ENCODE measurements at places on chromosomes 16 and 17.

DNA sequence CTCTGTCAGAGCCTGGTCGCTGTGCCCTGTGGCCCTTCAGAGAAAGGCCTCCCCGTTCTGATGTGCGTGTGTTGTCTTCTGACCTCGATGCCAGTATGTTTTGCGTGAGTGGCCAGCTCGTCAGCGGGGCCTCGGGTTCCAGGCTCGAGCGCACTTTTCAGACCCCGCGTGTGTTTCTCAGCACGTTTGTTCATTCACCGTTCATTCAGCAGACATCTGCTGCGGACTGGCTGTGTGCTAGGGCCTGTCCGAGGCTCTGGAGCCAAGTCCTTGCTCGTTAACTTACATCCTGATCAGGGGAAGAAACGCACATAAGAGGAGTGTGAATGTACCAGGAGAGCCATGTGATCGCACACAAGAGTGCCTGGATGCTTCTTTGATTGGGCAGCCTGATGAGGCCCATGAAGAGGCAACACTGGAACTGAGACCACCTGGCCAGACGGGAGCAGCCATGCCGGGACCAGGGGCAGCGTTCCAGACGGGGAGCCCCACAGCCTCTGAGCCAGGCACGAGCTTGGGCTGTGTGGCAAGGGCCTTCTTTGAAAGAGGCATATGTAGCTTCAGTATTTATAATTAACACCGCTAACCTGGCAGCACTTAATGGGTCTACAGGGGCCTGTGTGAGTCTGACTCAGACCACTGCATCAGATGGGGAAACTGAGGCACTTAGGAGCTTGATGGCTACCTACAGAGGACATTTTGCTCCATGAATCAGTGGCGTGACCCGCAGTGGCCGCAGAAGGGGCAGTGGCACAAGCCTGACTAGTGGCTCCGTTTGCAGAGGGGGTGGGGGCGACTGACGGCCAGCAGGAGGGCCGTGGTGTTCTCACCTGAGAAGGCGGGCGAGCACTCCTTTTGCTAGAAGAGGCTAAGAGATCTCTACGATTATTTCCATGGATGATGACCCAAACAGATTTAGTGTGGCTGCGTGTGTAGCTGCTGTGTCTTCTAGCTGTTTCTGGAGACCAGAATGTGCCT lies 187.9 kb upstream of the CHMP6 start:
- no peak for DNase-seq

DNA sequence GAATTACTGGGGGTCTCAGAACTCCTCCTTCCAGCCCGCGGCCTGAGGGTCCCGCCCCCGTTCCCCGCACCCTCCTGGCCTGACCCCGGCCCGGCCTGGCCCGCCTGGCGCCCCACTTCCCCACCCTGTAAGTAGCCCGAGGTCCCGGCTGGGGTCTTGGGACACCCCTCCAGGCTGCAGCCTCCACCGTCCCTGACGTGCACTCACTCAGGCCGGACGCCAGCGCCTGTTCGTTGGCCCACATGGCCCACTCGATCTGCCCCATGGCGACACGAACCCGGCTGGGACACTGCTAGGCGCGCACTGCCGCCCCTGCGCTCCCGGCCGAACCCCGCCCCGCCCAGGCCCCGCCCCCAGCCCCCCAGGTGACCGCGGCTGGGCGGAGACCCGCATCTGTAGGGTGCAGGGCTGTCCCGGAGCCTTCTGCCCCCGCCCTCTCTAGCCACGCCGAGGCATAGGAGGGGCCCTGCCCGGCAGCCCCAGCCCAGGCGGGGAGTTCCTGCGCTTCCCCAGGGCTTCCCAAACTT lies at the start of gene CYBA:
TSS of gene CYBA (minus strand) at position 305 of the 527 bp plus-strand sequence. CDS start at position 265, 40 bp downstream.
- DNase-seq: peak; percentile 92

GRCh38 chr17:57756951-57757350 lies 11.9 kb upstream of the CCDC182 start:
- no peak for DNase-seq

DNA sequence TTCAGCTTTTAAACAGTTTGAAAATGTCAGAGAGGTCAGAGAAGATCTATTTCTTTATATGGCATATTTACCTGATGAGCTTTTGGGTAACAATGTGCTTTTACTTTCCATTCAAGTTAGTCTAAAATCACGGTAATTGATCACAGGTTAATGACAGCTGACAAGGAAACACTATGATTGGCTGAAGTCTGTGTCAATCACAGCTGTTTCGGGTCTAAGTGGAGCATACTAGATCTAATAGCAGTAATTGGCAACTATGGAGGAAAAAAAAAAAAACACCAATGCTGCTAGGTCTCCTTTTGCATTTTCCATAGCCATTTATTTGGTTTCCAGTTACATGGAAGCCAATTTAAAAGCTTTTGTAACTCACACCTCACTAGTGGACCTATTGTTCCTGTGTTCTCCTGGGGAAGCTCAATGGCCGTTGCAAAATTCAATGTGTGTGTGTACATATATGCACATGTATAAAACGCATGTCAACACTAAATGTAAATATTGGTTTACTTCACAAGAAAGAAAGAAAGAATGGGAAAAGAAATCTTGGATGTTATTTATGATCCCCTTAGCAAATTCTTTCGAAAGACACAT lies 568.3 kb upstream of the ZFHX3 start:
- no peak for DNase-seq

GRCh38 chr17:18851201-18851600 lies 6.7 kb upstream of the PRPSAP2 start:
- DNase-seq: no peak

- DNase-seq: peak; percentile 45
Observed at GRCh38 chr17:2724784-2725164, 13.2 kb upstream of the CLUH start.

DNA sequence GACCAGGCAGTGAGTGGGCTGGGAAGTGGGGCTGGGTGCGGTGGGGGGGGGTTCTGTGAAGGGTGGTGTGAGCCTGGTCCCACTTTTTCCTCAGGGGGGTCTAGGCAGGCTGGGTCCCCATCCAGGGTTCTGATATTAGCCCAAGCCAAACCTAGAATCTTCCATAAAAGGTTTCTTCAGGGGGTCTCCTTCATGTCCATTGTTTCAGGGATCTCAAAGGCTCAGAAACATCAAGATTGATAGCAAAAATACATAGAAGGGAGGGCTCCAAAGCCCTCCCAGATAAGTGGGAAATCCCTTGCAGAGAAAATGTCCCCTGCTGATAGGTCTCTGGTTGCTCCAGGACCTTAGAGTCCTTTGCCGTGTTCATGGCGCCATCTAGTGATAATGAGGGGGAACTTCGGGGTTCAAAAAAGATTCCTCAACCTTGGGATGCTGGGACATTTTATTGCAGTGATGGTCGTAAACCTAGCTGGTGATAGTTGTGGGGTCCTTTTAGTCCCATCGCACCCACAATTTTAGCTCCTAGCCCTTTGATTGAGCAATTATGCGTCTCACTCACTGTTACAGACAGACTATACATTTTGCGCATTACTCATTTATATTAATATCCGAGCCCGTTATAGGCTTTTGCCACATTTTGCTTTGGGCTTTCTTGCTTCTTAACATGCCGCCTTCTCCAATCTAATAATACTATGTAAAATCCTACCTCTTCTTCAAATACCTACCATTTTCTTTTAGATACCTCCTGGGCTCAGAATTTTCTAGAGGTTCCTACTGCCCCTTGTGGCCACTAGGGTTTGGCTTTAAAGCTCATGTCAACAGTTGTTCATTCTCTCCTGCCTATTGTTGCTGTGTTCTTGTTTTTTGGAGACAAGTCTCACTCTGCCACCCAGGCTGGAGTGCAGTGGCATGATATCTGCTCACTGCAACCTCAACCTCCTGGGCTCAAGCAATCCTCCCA lies 35.1 kb downstream of the IGF2BP1 start:
- peak; percentile 55 for DNase-seq

DNA sequence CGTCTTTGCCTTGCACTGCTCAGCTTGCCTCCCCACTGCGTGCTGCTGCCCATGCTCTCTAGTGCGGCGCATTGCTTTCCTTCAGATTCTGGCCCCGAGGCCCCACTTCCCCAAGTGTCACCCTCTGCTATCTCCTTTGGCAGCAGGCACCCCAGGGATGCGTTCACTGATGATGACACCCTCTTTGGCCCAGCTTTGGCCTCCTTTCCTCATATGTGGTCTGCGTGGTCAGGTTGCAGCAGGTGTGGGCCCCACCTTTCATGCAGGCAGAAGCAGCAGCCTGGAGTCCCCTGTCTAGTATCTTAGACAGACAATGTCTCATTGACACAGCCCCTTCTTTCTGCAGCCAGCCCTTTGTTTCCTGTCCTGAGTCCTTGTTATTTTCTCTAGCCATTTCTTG lies 4.8 kb upstream of the CCL3 start:
- no peak for DNase-seq

DNA sequence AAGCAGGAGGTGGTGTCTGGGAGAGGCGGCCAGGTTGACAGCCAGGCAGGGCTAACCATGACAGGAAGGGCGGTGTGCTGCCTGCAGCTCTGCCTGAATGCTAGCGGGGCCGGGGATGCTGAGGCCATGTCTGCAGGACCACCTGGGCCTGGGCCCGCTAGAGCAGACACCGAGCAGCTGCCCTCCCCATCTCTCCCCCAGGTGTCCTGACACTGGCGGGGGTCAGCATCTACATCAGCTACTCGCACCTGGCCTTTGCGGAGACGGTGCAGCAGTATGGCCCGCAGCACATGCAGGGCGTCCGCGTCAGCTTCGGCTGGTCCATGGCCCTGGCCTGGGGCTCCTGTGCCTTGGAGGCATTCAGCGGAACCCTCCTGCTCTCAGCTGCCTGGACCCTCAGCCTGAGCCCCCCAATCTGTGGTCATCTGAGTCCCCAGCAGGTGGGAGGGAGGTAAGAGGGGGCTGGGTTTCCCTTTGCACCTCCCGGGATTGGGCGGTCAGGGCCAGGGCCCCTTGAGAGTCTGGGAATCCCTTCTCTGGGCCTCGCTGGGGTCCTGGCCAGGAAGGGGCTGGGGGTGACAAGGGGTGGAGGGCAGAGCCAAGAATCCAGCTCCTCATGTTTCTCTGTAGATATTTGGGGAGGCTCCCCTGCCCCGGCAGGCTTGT lies 7.5 kb downstream of the TMEM235 start:
- no peak for DNase-seq

DNA sequence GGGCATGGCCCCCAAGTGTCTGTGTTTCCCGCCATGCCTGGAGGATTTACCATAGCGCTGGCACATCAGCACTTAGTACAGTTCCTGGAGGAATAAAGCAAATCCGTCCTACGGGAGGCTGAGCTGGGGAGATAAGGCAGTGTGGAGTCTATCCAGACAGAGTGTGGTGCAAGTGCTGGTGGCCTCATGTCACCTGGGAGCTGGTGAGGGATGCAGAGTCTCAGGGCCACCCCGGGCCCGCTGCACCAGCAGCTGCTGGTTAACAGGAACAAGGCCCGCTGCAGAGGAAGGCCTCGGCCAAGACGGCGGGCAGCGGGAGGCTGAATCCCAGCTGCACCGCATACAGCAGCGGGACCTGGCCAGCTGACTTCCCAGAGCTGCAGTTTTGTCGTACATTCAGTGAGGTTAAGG lies 57.3 kb upstream of the CDC42EP4 start:
- no peak for DNase-seq

- DNase-seq: no peak
Observed at GRCh38 chr16:88060524-88061219, 109.4 kb downstream of the BANP start.

DNA sequence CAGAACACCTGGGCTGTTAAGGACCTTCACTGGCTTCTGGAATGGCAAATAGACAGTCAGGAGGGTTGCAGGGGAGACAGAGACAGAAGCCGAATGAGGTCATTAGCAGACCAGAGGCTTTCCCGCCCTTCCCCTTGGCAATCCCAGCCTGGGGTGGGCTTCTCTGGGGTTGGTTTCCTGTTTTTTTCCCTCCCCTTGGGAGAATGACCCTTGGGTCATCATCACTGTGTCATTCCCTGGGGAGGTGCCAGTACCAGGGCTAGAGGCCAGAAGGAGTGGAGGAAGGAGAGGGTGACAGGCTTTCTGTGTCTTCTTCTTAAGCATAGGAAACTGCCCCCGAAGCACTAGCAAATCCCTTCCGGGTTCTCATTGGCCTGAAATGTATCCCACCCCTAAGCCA lies 42.9 kb upstream of the IL21R start:
- DNase-seq: no peak

- no peak for DNase-seq
Observed at GRCh38 chr17:57447357-57447989, 191.2 kb downstream of the MSI2 start.

DNA sequence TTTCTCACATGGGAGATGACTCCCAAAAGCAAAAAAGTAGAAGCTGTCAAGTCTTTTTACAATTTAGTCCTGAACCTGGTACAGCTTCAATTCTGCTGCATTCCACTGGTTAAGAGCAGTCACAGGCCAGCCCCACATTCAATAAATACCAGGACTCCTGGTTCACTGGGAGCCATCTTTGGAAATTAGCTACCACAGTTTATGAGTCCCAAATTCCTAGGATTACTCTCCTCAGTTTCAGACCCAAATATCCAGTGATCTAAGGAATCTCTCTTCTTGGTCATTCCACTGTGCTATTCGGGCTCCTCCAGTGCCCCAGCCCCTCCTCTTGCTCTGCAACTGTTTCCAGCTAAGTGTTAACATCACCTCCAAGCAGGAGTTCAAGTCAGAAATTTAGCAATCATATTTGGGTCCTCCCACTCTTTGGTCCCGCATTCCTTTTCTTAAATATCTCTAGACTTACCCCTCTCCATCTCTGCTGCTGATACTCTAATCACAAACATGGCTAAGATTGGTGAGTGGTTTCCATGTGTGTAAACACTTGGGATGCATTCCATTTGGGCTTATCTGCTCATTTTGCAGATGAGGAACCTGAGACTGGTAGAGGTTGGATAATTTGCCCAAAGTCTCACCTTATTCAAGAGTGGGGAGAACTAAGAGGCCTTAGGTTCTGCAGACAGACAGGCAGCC lies 9.6 kb upstream of the WIPF2 start:
- no peak for DNase-seq

DNA sequence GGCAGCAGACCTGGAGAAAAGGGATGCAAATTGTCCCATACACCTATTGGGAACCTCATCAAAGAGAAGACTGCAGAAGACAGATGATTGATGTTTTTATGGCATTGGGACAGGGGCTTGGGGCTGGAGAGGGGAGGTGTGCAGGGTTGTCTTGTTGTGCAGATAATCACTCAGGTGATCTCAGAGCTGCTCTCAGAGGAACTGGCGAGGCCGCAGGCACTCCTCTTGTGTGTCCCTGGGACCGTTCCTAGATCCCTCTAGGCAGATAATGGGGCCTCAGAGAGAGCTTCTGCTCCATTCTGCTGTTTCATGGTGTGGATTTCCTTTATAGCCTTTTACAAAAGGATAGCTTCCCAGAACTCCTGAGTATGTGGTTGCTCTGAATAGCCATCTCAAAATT lies 1.6 kb downstream of the RNF213 start:
- DNase-seq: no peak

GRCh38 chr17:59876107-59876506 lies 16.6 kb downstream of the TUBD1 start:
- no peak for DNase-seq

GRCh38 chr17:10033959-10034358 lies 128.9 kb upstream of the RCVRN start:
- DNase-seq: no peak

- no peak for DNase-seq
Observed at GRCh38 chr17:17626151-17626805, 34.8 kb upstream of the PEMT start.

DNA sequence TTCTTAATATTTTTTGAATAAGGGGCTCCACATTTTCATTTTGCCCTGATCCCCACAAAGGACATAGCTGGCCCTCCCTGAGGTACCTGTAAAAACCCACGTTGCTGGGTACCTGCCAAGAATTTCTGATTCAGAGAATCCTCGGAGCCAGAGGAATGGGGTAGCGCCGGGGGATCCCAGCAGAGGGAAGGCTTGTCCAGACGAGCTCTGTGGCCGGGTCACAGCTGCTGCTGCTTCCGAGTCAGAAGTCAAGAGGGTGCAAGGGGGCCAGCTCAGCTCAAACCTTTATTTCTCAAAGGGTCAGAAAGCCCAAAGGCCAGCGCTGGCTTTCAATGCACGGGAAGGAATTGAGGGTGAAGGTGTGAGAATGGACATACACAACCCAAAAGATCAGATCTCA lies 68.9 kb upstream of the SDK2 start:
- no peak for DNase-seq

Measured in activated CD4-positive, alpha-beta memory T cell treated with anti-CD3 and anti-CD28 coated beads, Interleukin-2, amount 10 ng/mL, durations not matched to agents 7 days and 5 days (primary cell).